Cortex of kidney (tissue), 1 donor: ENCODE measurements at places on chromosomes 11 and 22.

DNA sequence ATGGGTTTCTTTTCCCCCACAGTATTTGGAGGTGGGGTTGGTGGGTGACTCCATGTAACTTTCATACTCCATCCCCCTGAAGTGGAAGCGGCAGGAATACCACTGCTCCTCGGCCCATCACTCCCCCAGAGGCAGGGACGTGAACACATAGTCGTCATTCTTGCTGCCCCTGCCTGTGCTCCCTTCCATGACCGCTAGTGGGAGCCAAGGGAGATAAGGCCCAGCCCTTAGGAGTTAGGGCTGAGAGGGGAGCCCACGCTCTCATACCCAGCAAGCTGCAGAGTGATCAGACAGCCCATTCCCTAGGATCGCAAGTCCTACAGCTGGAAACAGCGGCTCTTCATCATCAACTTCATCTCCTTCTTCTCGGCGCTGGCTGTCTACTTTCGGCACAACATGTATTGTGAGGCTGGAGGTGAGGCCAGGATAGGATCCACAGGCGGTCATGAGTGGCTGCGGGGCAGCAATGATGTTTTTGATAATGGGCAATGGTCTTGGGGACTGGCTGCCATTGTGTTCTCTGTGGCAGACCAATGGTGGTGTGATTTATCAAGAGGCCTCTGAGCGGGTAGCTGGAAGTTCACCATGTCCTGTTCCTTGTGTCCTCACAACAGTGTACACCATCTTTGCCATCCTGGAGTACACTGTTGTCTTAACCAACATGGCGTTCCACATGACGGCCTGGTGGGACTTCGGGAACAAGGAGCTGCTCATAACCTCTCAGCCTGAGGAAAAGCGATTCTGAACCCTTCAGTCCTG, 15.9 kb downstream of the RHOG start:
- no peak for DNase-seq

- no peak for DNase-seq
These were observed 414 bp upstream of the PNPLA3 start for GRCh38 chr22:43923191-43923590.

GRCh38 chr11:94030059-94030458, 8.9 kb downstream of the HEPHL1 start:
- no peak for DNase-seq

GRCh38 chr11:63244862-63245261, 1.5 kb upstream of the SLC22A25 start:
- DNase-seq, result no peak

- DNase-seq, result no peak
These were observed 132.4 kb upstream of the CHORDC1 start for GRCh38 chr11:90355200-90355599.

DNA sequence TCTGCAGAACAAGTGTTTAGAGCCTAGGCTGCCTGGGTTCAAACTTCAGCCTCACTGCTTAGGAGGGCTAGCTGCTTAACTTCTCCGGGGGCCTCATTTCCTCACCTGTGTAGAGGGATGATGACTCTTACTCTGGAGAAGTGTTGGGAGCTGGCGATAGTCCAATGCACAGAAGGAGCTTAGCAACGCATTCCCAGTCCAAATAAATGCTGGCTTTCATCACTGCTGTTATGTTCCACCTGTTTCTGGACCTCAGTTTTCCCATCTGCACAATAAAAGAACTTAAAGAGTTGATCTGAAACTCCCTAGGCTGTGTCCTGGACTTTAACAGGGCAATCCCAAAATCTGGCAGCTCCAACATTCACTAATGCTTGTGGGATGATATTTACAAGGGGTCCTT, 337.8 kb downstream of the MIAT start:
- DNase-seq, result no peak

GRCh38 chr11:32829157-32829679, 509 bp upstream of the PRRG4 start:
- no peak for DNase-seq

GRCh38 chr22:47807506-47807905, 1045.1 kb downstream of the TBC1D22A start:
- DNase-seq, result no peak

GRCh38 chr11:64879244-64879900, 951 bp upstream of the EHD1 start:
- DNase-seq, result no peak

DNA sequence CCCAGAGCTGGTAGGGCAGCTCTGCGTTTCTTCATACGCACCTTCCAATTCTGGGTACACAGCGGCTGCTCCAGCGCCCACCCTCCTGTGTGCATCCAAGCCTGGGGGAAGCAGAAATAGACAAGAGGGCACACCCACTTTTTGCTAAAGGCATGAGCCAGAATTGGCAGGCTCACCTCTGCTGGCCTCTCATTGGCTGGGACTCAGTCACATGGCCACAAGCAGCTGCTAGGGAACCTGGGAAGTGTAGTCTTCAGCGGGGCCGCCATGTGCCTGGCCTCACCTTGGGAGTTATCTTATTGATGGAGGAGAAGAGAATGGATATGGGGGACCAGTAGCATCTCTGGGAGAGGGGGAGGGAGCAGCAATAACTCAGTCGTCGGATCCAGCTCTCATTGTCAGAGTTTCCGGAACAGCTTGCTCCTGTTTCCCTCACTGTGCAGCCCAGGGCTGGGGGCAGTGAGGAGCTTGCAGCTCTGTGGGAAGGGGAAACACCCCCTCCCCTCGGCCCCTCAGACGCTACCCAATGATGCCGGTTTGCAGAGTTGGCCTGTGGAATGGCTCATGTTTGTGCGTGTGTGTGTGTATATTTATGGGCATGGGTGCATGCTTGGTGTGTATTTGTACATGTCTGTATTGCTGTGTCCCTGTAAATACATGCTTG, 11.8 kb upstream of the MIEF1 start:
- DNase-seq, result no peak

DNA sequence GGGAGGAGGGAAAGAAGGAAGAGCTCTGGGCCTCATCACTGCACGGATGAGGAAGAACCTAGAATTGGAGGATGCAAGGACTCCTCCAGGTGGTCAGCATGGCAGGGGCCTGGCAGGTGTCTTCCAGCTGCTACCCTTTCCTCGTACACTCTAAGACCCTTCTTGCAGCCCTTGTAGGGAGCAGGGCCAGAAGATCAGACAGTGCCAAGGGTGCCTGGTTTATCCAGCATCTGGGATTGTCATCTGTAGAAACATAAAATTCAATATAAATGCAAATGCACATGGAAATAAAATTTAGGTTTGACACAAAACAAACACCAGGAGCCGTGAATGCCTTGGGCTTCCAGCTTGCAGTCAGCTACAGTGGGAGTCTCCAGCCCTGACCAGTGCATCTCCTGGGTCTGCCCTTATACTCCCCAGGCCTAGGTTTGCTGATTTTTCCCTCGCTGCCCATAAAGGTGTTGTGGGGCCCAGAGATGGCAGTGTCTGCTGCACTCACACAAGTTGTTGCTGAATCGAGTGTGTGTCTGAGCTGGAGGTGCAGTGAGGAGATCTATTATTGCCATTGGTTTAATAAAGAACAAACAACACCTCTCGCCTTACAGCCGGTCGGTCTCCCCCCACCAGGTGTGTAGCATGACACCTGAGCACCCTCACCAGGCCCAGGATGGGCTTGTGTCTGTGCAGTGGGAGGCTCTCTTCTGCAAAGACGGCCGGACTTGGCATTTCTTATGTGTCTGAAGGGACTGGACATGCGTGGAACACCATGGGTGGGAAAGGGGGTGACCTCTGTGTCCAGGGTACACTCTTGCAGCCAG, 87.1 kb downstream of the BCR start:
- no peak for DNase-seq

GRCh38 chr11:31824332-31824878, 13.3 kb upstream of the PAX6 start:
- no peak for DNase-seq

DNA sequence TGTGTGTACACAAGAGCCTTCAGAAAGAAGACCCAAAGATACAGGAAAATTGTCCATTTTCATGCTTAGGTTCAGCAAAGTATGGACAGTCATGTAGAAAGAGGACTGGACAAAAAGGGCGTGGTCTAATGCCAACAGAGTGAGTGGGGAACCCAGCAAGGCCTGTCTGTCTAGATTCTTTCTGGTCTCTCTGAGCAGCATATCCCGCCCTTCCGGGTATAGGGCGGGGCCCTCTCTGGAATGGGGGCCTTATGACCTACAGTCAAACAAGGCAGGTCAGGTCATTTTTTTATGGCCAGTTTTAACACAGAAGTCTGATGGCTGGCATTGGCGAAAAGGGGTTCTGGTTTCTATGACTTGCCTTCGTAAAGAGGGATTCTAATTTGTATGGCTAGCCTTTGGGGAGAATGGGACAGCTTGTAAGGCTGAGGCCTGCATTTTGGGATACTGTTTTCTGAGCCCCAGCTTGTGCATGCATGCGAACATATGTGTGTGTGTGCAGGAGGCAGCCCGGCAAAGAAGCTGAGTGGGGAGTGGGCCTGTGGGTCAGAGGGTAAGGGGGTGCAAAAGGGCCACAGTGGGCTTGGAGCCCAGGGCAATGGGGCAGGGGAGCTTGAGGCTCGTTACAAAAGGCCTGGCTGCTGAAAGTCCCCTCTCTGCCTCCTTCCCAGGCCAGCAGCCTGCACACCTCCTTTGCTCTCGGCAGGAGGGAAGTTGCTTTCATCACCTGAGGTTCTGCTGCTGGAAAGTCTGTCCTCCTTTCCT, 130.5 kb upstream of the B3GAT1 start:
- no peak for DNase-seq
